CD4-positive, alpha-beta T cell treated with Interleukin-4 for 1 hour (primary cell): ENCODE measurements at places on chromosomes 7 and 10.
A peak's percentile ranks its signal among the peaks of the same experiment; 100 is the strongest.

- no peak for DNase-seq
These were observed 27.9 kb upstream of the JAZF1 start for GRCh38 chr7:28208506-28208905.

GRCh38 chr10:75166623-75166972, 44.0 kb upstream of the VDAC2 start:
- no peak for DNase-seq

- no peak for DNase-seq
These were observed 252.7 kb upstream of the PTER start for GRCh38 chr10:16184096-16184597.

DNA sequence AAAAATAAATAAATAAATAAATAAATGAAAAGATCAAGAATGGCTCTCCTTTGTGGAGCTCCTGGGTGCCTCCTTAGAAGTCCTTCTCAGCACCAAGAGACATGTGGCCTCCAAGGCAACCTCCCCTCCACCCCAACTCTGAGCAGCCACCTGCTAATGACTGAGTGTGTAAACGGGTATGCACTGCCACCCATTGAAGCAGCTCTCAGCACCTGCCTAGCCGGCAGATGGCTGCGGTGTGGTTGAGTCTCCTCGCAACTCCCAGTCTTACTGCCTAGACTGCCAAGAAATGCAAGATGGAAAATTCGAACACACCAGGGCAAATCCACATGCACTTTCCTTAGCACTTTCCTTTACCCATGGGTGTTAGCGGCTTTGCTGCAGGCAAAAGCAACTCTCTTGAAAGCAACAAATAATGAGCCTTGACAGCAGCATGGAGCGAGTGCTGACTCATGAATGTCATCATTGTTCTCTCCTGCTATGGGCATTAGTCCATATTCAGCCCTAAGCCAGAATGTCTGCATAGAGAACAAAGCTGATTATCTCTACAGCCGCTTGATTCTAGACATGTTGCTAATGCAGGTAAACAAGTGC, 913.9 kb upstream of the AUTS2 start:
- DNase-seq = no peak

- DNase-seq = no peak
These were observed 1.5 kb downstream of the ZFAND2A start for GRCh38 chr7:1158203-1159126.

GRCh38 chr7:150979713-150980390, 1.7 kb upstream of the KCNH2 start:
- no peak for DNase-seq

DNA sequence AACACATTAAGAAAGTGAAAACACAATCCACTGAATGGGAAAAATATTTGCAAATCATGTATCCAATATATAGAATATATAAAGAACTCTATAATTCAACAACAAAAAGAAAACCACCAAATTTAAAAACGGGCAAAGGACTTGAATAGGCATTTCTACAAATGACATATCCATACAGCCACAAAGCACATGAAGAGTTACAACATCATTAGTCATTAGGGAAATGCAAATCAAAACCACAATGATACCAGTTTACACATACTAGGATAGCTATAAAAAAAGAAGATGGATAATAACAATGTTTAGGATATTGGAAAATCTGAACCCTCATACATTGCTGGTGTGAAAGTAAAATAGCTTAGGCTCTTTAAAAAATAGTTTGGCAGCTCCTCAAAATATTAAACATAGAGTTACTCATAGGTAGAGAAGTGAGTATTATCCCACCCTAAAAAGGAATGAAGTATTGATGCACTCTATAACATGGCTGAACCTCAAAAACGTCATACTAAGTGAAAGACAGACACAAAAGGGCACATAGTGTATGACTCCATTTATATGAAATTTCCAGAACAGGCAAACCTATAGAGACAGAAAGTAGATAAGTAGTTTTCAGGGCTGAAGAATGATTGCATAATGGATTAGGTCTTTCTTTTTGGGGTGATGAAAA, 4.5 kb downstream of the ZPBP start:
- no peak for DNase-seq

DNA sequence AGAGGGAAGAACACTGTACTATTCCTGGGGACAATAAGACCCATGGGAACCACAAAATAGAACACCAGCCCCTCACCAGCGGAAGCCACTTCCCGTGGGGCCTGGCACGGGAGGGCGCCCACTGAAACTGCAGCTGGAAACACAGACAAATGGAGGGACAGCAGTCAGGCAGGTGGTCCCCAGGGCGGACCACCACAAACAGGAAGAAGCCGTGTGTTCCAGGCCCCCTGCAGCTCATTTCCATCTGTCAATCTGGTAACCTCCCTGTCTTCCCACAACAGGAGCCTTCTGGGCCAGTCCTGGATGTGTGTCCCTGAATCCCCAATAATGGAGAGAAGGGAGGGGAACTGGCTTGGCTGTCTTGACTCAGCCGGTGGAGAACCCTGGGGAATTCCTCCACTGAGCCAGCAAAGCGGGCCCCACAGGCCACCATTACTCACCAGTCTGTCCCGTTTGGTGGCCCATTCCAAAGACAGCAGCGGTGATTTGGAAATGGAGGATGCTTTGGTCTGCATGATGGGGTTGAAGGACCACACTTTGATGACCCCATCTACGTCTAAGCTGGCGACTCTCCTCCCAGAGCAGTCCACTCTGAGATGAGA, 16.7 kb downstream of the WDR91 start:
- DNase-seq = no peak

DNA sequence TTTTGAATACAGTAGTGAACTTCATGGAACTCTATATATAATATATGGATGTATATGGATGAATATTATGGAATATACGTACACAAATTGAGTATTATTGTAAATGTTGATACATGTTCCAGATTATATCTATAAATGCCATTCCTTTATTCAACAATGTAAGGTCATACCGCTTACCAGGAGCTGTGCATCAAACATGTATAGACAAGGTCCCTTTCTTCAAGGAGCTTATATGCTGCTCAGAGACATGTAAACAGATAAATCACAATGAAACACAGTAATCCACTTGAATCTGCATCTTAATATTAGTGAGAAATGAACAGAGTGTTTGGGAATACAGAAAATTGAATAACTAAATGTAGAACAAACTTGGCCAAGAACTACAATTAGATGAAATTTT, 898 bp upstream of the SEM1 start:
- no peak for DNase-seq

- peak; percentile 69 for DNase-seq
These were observed 27.1 kb downstream of the NMT2 start for GRCh38 chr10:15141136-15142054.

DNA sequence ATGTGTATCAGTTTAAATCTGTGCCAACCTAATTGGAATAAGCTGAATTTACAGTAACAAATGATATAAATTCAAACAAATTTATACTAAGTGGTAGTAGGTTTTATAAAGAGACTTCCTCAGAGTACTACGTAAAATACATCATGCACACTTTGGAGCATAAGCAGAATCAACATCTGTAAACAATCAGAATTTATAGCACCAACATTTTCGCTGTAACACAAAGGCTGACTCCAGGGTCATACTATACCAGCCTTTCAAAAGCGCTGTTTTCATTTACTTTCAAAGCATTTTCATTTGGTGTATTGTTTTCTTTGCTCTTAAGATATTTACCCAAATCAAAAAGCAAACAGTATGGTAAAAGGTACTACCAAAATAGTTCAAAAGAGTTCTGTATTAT, 29.3 kb upstream of the TMEM168 start:
- no peak for DNase-seq

- DNase-seq = peak; percentile 17
These were observed 372.5 kb downstream of the SDK1 start for GRCh38 chr7:3673524-3673923.

DNA sequence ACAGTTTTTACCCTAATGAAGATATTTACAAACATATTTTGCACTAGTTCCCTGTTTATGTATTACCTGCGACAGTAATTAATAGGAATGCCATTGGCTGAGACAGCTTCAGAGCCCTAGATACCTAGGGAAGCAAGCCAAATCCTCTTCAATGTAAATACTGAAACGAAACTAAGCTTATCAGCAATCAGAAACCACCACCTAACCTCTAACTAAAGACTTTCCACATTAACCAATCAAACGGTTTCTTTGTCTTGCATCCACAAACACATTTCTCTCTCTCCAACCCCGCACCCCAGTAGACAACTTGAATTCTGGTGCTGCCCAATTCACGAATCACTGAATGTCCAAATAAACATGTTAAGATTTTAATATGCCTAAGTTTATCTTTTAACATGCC, 474.4 kb upstream of the C7orf33 start:
- DNase-seq = no peak

- no peak for DNase-seq
These were observed 146.1 kb upstream of the FRMD4A start for GRCh38 chr10:14476641-14477407.

GRCh38 chr7:15680446-15680845, 6.0 kb downstream of the MEOX2 start:
- DNase-seq = no peak

GRCh38 chr7:148182264-148182663, 408.3 kb upstream of the C7orf33 start:
- no peak for DNase-seq

DNA sequence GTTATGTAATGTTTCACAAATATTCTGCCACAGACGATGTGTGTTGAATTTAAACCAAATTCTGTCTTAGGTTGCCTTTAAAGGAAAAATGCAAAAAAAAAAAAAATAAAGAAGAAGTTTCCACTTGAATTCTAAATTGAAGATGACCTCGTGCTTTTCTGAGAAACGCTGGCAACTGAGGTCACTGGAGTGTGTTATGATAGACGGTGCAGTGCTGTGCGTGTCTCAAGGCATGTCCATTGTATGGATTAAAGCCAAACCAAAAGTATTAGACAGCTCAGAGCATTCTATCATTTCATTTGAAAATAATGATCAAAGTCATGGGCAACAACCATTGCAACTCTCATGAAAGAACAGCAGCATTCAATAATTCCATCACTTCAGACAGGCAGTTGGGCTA, 483.9 kb downstream of the GRM8 start:
- DNase-seq = no peak

GRCh38 chr10:129004398-129004797, 462.6 kb upstream of the MGMT start:
- no peak for DNase-seq

DNA sequence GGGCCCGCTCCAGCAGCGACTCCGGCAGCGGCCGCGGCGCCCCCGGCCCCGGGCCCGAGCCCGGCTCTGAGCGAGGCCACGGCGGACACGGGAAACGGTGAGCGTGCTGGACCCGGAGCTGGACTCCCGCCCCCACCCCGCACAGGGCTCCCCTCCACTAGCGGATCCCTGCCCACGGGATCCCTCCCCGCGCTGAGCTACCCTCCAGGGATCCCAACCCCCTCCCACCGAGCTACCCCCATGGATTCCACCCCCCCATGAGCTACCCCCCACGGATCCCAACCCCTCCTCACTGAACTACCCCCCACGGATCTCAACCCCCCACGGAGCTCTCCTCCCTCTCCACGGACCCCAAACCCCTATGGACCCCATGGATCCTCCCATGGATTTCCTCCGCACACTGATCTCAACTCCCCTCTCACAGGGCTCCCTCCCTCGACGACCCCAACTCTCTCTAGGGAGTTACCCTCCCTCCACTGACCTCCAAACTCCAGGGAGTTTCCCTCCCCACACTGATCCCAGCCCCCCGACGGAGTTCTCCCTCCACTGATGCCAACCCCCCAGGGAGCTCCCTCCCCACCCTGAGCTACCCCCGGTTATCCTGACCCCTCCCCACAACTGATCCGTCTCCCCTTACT, 20.6 kb upstream of the HSPB1 start:
- DNase-seq = no peak

- no peak for DNase-seq
These were observed 4.0 kb downstream of the ITGA8 start for GRCh38 chr10:15715619-15716227.

DNA sequence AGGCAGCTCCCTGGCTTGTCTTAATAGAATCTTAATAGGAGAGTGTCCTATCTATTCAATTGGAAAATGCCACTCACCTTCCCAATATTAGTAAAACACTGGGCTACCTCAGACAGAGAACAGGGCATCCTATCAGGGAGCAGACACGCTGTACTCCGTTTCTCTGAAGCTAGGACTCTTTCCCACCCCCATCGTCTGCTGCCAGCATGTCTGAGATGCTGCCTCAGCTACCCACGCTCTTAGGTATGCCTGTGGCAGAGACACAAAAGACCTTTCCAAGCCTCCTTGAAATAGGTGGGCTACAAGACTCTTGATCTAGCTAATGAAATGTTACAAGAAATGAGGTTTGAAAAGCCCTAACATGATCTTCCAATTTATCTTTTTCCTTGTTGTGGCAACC, 2.5 kb upstream of the LRIT2 start:
- no peak for DNase-seq

DNA sequence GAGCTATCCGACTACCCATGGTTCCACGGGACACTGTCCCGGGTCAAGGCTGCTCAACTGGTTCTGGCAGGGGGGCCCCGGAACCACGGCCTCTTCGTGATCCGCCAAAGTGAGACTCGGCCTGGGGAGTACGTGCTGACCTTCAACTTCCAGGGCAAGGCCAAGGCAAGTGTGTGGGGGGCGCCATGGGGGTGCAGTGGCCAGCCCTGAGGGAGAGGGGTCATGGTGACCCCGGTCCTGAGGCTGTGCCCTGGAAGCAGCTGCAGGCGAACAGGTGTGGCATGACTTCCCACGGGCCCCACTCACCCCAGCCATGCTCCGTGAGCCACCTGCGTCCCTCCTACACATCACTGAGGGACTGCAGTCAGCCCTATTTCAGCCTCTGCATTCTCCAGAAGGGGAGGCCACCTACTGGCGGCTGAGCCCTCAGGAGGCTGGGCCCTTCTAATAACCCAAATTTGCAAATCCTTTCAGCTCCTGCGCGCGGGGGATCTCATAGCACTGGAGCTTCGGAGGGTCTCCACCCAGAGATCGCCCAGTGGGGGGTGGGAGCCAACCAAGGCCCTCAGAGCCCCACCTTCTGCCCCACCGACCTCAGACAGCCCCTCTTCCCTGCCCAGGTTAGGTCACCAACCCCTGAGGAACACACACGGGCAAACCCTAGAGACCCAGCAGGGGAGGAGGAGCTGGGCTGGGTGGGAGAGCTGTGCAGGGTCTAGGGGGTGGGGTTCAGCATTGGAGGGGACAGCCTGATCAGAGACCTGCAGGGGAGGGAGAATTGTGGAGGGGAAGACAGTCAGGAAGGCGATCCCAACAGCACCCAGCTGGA, 30.8 kb downstream of the SH2B2 start:
- DNase-seq = no peak

GRCh38 chr7:107999779-108000560, 3.0 kb downstream of the LAMB1 start:
- no peak for DNase-seq

DNA sequence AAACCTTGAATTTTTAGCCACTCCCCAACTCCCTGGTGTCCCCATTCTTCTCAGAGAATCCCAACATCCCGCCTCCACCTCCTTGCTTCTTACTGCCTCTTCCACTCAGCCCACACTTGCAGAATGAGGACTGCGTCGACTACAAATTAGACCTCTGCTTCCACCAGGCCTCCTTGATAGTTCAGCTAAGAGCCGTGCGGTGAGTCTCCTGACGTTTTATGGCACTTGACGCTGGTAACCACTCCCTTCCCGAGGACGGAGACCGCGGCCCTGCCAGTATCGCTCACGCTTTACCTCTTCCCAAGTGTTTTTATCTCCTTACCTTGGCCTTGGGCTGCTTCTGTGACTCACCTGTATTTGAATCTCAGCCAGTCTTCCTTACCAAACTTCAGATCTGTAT, 31.1 kb downstream of the RBM17 start:
- DNase-seq = no peak

GRCh38 chr10:13496164-13496563, 32.6 kb downstream of the BEND7 start:
- DNase-seq = no peak
